Esophagus squamous epithelium (tissue), 5 donors: ENCODE measurements at places on chromosomes 6 and 20.

- DNase-seq = no peak
Measured at GRCh38 chr6:35402136-35402855, 49.8 kb upstream of the FANCE start.

DNA sequence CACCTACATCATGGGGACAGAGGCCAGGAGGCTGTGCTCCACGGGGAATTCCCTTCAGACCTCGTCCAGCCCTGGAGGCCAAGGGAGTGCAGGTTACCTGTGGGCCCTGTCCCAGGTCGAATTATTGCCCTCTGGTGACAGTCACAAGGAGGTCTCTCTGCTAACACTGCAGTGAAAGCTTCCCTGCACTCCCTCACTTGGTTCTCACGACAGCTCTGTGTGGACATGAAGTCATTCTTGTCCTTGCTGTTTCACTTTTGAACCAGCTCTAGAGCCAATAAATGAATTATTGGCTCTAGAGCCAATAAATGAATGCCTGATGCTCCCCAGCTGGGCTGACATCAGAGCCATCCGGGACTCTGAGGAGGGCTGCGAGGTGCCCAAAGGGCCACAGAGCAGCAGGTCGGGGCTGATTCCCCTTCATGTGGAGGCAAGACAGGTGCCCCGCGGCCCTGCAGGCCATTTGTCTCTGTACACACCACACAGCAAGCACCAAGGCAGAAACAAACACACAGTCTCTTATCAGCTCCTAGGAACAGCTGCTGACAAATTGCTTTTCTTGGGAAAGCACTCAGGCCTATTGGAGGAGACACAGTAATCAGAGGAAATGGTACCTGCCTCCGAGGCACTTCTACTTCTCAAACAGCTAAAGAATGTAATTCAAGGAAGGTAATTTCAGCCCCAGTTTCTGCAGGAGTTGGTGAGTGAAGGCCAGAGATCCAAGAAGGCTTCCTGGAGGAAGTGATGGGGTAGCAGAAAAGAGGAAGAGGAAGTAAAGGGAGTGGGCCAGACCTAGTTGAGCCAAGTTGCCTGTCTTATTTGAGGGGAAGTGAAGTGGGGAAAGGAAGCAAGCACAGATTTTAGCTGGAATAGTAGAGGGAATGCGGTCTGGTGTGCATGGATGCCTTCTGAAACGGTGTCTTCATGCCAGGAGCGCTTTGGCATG lies 27.5 kb upstream of the TBXT start:
- no peak for DNase-seq

DNA sequence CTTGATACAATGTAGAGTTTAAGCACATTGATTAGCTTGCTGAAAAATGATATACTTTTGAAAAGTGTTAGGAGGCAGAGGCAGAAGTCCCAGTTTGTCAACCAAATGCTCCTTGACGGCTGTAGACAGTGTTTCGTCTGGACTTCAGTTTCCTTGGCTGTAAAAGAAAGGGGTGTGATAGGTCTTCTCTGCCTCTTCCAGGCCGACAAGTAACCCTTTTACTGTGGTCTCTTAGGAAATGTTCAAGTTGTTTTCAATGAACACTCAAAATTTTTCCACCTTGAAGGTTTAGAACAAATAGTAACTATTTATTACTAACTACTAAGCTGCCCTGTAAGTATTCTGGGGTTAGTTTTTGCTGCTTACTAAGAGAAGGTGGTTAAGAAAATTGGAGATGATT lies 122.4 kb downstream of the IRF4 start:
- no peak for DNase-seq

GRCh38 chr6:10861086-10861485 lies 20.8 kb downstream of the GCM2 start:
- no peak for DNase-seq

GRCh38 chr6:130843575-130844320 lies 16.5 kb downstream of the SMLR1 start:
- DNase-seq = no peak

DNA sequence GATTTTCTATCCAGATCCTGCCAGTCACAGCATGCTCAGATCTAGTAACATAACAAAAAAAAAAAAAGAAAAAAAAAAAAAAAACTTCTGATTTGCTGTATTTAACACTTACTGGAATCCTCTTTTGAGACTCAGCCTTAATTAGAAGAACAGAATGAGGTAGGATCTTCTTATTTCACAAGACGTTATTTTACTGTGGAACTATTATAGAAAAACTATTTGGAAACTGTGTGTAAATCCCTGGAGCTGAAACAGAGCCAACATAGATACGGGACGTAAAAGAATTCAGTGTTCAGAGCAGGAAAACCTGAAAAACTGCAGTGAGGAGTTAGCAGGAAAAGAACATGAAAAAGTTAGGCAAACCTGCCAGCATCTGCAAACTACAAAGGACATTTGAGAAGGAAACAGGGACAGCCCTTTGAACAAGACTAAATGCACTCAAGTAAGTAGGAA lies 3.4 kb upstream of the ZNF217 start:
- no peak for DNase-seq

DNA sequence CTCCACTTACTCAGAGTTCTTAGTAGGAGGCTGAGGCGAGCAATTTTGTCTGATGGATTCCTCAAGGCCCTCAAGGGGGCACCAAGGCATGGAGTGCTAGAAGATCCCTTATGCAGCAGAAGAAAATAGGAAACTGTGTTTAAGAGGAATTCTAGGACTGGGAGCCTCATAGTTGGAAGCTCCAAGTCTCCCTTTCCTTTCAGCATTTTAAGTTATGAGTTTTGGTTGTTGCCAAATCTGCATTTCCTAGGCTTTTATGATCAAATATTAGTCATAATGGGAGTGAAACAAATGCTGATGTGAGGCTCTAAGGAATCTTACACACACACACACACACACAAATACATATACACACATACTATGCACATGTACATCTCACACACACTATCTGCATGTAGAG lies 714.0 kb downstream of the UTRN start:
- no peak for DNase-seq

GRCh38 chr20:50355590-50356524 lies 154.3 kb upstream of the PTPN1 start:
- DNase-seq = no peak

GRCh38 chr6:100126790-100127484 lies 132.9 kb upstream of the MCHR2 start:
- DNase-seq = no peak

DNA sequence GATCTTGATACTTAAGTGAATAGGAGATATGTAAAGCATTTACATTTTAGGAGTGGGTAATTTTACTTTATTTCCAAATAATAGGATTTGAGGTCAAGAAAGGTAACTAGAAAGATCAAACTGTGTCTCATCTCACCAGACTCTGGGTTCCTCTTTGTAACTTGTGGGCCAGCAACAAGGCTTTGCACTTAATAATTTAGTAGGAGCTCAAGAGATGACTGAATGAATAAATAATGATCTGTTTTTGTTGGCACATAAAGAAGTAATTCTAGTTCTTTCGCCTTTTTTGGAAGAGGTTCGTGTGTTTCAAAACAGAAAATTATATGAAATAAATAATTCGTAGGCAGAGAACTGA lies 67.4 kb upstream of the FABP7 start:
- no peak for DNase-seq

GRCh38 chr20:21232546-21233280 lies 70.4 kb upstream of the XRN2 start:
- DNase-seq = no peak

DNA sequence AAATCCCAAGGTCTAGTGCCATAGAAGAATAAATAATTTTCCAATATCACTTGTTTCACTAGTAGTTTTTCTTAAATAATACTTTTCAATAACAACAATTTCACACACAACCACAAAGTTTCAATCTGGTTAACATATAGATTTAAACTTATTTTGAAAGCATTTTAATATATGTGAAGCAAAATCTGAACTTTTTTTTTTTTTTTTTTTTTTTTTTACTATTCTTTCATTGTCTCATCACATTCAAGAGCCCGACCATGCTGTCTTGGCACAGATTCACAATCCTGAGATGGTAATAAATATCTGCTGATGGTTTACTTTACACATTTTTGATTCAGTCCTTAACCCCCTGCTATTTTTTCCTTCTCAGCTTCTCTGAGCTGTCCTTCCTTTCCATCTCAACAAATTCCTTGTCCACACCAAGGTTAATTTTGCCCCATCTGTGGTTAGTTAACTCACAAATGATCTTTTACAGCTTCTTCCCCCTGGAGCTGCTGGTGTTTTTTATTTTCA lies 262.8 kb downstream of the TMEM242 start:
- no peak for DNase-seq

DNA sequence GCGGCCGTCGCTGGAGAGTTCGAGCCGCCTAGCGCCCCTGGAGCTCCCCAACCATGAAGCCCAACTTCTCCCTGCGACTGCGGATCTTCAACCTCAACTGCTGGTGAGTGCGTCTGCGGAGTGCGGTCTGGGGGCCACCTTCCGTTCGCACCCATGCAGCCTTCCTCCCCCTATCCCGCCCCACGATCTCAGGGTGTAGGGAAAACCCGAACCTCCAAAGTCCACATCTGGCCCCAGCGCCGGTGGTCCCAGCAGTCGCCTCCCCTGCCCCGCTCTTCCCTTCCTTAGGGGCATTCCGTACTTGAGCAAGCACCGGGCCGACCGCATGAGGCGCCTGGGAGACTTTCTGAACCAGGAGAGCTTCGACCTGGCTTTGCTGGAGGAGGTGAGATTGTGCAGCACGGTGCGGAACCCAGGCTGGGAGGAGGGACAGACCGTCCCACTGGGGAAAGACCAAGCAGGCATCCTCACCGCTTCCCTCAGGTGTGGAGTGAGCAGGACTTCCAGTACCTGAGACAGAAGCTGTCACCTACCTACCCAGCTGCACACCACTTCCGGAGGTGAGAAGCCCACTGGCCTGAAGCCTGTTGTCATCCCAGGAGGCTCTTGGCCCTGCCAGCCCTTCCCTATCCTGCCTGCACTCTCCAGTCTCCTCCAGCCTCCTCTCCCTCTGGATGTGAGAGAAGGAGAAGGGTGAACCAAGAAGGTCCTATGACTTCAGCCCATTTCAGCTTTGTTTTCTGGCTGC lies 719 bp downstream of the SMPD2 start:
- no peak for DNase-seq

- no peak for DNase-seq
Measured at GRCh38 chr6:42269974-42270510, 52.4 kb upstream of the MRPS10 start.

GRCh38 chr20:38831049-38831691 lies 25.7 kb downstream of the PPP1R16B start:
- DNase-seq = no peak

DNA sequence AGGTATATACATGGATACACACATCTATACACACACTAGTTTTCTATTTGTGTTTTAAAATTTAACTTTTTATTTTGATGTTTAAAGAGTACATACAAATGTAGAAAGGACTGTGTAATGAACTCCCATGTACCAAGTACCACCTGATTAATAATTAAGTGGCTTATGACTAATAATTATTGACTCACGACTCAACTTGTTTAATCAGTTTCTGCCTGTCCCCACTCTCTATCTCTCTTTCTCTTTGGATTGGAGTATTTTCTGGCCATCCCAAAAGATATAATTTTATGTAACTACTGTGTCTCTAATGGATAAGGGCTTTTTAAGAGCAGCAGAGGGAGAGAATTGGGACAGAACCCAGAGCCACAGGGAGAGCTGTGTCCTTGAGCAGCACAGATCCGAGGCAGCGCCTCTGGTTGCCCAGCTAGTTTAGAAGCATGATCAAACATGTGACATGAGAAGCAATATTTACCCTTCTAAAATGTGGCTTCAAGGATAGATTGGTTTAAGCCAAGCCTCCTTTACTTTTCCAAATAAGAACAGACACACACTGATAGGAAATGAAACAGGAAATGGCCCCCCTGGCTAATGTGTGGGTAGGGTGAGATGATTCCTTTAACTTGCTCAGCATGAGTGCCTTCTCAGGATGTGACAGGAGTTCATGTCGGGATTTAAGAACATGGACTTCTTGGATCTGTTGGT lies 81.0 kb downstream of the ERMARD start:
- no peak for DNase-seq

DNA sequence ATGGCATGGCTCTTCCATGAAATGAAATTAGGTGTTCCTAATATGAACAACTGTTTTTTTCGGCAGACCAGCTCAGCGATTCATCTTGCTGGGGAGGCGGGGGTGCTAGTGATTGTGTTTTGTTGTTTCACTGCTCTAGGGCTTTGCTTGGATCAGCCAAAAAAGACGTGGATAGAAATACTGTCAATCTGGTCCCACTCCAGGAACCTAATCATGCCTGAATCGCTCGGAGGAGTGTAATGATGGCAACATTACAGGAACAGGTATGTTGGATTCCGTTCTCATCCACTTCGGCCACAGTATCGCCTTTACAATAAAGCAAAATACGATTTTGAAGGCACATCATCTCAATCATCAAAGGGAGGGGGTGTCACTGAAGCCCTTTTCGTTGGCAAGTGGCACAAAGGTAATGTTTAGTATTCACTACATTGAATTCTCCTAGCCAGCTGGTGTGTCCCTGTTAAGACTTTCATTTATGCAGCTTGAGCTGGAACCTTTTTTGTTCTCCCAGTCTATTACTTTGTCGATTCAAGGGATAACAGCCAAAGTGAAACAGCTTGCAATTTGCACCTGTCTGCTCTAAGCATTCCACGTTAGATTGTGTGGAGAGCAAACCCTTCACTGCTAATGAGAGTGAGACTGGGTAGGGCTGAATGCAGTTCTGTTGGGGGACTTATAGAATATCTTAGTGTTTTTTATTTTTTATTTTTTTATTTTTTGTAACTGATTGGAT lies 477.7 kb downstream of the TFAP2A start:
- no peak for DNase-seq

GRCh38 chr6:5202941-5203340 lies 57.8 kb downstream of the LYRM4 start:
- DNase-seq = no peak

GRCh38 chr20:32988008-32988407 lies 16.2 kb downstream of the SUN5 start:
- no peak for DNase-seq

DNA sequence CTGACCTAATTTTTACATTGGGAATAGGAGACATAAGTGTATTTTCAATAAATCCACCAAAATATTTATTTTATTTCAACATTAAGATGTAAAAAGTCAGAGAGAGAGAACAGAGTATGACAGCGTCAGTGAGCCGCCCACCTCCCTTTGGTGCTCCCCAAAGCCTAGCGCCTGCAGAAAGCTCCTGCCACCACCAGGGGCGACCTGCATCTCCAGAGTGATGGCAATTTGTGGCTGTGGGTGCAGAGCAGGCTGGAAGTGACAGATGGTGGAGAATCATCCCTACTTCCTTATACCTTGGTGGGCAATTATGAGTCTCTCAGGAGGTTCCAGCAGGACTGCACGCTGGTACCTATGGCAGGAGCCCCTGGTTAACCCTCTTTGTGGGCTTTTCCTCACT lies 87.3 kb downstream of the PTPRT start:
- DNase-seq = no peak
